ENCODE measurements at places on chromosomes 12 and 14.

DNA sequence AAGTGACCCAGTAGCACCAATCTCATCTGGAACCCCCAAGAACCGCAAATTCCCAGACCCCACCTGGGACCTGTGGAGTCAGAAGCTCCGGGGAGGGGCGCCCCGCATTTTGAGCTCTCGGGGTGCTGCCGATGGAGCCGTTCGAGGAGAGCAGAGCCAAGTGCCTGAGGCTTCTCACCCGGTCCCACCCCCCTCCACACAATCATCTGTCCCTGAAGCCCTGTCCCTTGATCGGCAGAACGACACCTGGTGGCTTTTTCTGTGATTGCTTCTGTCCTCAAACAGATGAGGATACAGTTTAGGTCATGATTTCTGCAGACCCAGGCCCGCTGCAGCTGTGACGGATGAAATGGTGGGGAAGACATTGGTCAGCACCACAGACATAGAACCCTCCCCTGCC, 74.7 kb downstream of the NOC4L start:
- peak; percentile 16 for DNase-seq

GRCh38 chr12:33222357-33222756, 217.3 kb downstream of the SYT10 start:
- no peak for DNase-seq

DNA sequence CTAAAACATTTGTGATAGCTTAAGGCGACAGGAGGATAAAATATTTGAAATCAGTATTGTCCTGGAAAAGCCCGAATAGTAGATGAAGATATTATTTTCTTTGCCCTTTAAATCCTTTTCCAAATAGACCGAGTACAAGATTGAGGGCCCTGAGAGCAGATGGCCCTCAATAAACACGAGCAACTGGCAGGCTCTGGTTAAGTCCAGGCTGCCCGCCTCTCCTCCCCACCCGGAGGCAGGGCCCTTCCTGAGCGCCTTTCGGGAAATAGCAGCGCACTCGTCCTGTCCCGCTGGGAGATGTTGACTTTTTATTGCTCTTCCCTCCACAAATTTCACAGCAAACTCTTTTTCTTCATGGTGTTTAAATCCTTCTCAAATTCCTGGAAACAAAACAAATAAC, 50.8 kb upstream of the MAX start:
- no peak for DNase-seq

GRCh38 chr12:48980389-48980952, 2.3 kb downstream of the WNT1 start:
- DNase-seq = no peak

DNA sequence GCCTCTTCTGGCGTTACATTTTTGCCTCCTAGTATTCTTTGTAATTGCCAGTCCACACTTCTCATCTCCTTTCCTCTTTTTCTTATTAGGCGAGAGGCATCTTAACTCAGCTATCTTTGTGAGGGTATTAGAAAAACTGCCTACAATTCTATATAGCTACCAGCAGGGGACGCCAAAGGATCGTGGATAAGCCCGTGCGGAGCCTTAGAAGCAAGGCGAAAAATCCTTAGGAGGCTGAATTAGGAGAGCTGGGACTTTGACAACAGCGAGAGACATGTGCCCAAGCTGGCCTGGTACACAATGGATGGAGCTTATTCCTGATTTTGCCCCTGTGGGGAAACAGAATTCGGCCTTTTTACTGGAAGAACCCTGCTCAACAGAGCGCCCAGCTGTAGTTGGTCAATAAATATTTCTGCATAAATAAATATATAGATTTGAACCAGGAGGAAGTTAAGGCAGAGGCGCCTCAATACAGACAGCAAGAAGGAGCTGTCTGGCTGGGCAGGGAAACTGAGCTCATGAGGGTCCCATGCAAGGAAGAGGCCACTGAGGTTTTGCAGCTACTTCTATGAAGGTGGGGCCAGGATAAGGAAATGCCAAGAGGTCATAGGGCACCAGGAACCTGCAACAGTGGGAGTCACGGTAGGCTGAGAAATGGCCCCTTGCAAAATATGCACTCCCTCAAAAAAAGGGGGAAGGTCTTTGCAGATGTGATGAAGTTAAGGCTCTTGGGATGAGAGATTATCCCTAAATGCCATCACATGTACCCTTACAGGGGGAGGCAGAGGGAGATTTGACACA, 14.6 kb upstream of the RBM19 start:
- no peak for DNase-seq

GRCh38 chr12:76101739-76102385, 17.4 kb upstream of the NAP1L1 start:
- no peak for DNase-seq

GRCh38 chr12:65106948-65107347, 14.2 kb downstream of the WIF1 start:
- no peak for DNase-seq

- no peak for DNase-seq
Observed at GRCh38 chr14:77011245-77011644, 17.3 kb downstream of the IRF2BPL start.

DNA sequence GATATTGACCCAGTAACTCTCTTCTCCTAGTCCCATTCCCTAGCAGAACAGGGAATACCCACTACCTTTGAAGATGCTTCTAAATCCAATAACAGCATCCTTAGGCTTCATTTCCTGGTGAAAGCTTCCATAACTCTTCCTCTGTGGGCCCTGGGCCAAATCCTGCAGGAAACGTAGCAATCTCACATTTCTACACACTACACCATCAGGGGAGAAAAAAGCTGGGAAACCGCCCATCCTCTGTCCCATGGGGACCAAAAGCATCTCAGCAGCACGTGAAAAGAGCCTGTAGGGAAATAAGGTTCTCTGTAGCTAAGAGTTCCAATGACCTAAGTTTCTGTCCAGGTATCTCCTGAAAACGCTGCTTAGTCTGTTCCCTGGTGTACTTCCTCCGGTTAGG, 340.2 kb downstream of the DPF3 start:
- DNase-seq = no peak

DNA sequence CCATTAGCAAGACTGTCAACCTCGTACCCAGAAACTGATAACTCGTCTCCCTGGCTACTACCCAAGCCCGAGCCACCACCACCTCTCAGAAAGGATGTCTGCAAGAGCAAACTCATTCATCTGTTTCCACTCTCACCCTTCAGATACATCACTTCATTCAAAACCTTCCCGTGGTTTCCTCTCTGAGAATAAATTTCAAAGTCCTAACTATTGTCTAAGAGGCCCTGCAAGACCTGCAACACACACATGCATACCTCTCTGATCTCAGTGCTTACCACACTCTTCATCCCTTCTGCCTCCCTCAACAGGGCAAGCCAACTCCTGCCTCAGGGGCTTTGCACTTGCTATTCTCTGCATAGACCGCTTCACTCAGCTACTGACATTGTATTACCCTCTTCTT, 40.6 kb downstream of the PPP1R13B start:
- DNase-seq = no peak

GRCh38 chr12:113990250-113991223, 24.4 kb upstream of the RBM19 start:
- DNase-seq = no peak

DNA sequence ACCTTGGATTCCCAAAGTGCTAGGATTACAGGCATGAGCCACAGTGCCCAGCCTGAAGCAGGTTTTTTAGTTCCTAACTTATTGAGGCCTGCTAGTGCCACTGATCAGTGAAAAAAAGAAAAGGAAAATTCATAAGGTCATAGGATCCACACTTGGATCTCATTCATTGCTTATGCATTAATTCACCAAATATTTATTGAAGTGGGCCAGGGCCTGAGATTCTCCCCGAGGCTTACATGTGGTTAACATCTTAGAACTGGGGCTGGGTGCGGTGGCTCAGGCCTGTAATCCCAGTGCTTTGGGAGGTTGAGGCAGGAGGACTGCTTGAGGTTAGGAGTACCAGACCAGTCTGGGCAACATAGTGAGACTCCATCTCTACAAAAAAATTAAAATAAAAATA, 29.5 kb upstream of the MAP1LC3B2 start:
- DNase-seq = no peak

GRCh38 chr12:85279449-85280164, 413 bp upstream of the ALX1 start:
- no peak for DNase-seq

- DNase-seq = no peak
Observed at GRCh38 chr14:37813732-37814131, 218.3 kb downstream of the TTC6 start.

GRCh38 chr14:21455592-21455911, 371 bp downstream of the CHD8 start:
- no peak for DNase-seq

DNA sequence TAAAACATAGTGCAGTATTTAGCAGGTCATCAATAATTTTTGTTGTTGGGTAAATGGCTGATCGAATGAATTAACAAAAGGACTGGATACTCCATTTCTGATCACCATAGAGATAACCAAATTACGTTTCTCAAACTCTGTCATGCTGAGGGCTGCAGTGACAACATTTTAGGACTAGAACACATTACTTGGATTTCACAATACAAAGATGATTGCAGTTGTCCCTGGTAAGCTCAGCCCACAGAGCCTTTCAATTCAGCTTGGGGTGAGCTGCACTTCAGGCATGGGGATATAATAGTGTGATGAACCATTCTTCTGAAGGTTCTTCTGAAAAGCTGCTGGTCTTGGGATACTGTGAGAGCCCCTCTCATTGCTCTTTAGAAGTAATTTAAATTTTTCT, 74.3 kb downstream of the FAR2 start:
- no peak for DNase-seq

GRCh38 chr12:73445658-73446324, 1091.8 kb upstream of the ATXN7L3B start:
- DNase-seq = no peak

- DNase-seq = no peak
Observed at GRCh38 chr12:128286970-128287369, 20.0 kb downstream of the TMEM132C start.

- DNase-seq = no peak
Observed at GRCh38 chr12:6376079-6376869, 911 bp upstream of the SCNN1A start.

- no peak for DNase-seq
Observed at GRCh38 chr14:84937449-84937848, 592.5 kb upstream of the FLRT2 start.

DNA sequence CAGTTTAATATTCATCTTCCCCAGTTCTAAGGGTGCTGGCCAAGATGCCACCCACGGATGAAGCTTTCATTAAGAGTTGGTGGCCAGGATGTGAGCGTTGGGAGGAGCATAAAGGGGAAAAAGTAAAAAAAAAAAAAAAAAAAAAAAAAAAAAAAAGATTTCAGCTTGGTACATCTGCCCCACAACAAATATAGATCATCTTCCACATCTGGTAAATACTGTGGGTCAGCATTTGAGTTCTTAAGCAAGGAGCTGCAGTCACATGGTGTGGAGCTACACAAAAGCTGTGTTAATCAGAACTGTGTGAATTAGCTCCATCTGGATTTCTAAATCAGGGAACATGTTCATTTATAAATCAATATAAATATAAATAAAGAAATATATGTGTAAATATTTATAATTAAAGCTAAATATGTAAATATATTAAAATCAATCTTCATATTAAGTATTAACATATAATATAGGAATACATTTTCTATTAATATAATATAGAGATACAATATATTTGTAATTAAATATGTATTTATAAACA, 262.3 kb downstream of the NUAK1 start:
- DNase-seq = no peak

DNA sequence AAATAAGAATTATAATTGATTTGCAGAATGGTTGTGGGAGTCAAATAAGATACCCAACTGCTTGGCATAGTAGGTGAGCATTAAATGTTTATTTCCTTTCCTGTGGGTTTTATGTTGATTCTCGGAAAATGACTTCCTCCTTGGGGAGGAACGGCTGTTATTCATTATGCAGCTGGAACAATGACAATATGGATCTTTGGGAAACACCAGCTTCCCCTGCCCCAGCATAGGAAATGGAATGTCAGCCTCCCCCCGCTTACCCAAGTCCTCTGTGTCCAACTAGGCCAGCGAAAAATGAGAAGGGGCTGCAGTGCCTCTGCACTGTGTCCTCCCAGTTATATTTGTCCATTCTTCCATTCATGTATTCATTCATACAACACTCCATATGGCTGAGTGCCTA, 11.7 kb upstream of the CCDC177 start:
- no peak for DNase-seq

DNA sequence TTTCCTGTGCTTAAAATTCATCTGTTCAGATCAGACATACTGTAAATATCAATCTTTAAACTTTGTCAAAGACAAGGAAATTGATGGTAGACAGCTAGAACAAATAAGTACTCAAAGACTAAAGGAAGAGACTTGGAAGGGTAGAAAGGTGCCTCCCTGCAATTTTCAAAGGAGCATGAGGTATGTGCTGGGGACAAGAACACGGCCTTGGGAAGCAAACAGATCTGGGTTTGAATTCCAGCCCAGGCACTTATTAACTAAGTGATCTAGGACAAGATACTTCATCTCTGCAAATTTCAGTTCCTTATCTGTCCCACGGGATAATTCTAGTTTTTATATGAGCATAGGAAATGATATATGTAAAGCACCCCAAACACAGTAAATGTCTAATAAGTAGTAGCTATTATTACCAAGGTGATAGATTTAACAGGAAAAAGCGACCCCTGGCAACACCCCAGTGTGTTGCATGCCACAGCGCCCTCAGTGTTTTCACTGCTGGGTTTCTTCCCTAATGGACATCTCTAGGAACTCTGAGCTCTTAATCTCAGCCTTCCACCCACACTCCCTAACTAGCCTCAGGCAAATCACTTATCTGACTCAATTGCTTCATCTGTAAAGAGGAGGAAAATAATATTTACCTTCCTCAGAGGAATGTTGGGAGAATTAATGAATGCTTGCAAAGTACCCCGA, 44.7 kb upstream of the BMP4 start:
- no peak for DNase-seq

- DNase-seq = peak; percentile 8
Observed at GRCh38 chr14:67464377-67464776, 24.1 kb downstream of the TMEM229B start.

DNA sequence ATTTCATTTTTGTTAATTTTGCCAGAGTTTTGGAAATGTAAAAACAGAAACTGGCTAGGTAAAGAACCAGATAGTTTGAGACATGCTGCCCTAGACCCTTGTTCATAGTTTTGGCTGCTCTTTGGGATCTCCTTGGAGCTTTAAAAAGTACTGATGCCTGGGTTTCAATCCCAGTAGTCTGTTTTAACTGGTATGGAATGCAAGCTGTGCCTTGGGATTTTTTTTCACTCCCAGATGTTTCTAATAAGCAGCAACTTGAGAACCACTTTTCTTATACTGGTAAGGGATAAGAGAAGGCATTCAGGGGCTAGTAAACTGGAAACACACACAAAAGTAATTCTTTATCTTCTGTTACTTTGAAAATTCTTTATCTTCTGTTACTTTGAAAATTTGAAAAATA, 18.8 kb downstream of the SLC35F4 start:
- DNase-seq = no peak

DNA sequence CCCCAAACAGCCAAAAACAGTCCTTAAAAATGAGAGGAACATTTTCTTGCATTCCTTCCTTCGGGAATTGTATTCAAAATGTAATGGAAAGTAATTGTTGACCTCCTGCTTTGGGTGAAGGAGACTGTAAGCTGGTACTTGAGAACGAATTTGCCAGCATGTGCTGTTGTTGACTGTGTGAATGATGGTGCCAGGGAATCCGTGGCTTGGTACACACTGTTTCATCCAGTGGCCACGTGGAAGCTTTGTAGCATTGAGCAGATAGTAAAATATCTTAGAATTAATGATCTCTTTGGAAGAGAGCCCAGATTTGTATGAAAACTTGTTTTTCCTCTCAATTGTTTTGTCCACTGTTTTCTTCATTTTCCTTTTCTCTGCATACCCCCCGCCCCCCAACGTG, 1.7 kb downstream of the ASCL4 start:
- DNase-seq = no peak

GRCh38 chr12:53482626-53483168, 16.6 kb downstream of the MAP3K12 start:
- DNase-seq = no peak

Measured in activated CD8-positive, alpha-beta memory T cell treated with anti-CD3 and anti-CD28 coated beads for 1 hour (primary cell).